Stimulated activated CD4-positive, alpha-beta T cell treated with anti-CD3 and anti-CD28 coated beads, Interleukin-2, amount 100 ng/mL, for 24 hours (primary cell): ENCODE measurements at places on chromosomes 2 and 18.

DNA sequence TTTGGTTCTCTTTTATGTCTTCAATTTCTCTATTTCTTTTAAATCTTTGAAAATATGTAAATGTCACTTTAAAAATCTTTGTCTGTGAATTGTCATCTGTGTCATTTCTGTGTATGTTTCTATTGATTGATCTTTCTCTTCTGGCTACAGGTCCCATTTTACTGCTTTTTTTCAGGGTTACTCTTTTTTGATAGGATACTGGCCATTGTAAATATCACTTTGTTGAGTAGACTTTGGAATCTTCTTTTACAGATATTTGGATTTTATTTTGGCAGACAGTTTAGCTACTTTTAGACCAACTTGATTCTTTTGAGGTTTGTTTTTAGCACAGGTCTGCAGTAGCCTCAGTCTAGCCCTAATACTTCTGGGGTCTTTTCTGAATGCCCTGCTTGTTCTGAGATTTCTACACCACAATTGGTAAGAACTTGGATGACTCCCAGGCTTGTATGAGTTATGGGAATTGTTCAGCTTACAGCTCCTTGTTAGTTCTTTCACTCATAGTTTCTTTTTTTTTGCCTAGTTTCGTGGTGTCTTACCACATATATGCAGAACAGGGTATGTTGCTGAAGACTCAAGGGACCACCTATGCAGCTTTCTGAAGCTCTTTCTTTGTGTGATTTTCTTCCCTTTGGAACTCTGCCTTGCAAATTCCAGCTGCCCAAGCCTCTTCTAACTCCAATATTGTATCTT lies 122.2 kb downstream of the QPCT start:
- DNase-seq: no peak

GRCh38 chr2:70888923-70889715 lies 46.6 kb upstream of the ATP6V1B1 start:
- no peak for DNase-seq

GRCh38 chr2:70757360-70757759 lies 10.6 kb downstream of the ADD2 start:
- DNase-seq: no peak

DNA sequence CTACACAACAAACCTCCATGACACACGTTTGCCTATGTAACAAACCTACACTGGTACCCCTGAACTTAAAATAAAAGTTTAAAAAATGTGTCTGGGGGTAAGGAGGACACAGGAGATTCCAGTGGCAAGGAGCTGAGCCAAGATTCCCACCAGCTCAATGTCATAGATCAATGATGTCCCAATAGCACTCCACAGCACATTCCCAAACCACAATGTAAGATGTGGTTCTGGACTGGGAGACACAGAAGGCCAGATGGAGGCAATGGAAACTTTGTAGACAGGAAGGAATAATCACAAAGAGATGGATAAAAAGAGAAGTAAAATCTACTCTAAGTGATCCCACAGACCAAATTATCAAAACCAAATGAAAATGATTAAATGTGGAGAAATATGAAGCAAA lies 312.4 kb upstream of the SOX11 start:
- no peak for DNase-seq

DNA sequence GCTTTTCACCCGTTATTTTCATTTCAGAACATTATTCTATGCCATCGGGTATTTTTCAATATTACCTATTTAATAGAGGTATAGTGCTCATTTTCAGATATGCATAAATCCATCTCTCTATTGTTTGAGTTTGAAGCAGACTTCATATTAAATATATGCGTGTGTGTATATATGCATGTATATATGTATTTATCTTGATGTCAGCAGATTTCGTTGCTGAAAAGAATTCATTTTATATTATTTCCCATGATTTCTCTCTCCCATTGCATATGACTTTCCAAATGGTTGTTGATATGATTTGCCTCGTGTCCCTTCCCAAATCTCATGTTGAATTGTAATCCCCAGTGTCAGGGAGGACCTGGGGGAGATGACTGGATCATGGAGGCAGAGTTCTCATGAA lies 28.6 kb upstream of the COPS8 start:
- DNase-seq: no peak

GRCh38 chr2:188410504-188411235 lies 119.0 kb downstream of the GULP1 start:
- no peak for DNase-seq

DNA sequence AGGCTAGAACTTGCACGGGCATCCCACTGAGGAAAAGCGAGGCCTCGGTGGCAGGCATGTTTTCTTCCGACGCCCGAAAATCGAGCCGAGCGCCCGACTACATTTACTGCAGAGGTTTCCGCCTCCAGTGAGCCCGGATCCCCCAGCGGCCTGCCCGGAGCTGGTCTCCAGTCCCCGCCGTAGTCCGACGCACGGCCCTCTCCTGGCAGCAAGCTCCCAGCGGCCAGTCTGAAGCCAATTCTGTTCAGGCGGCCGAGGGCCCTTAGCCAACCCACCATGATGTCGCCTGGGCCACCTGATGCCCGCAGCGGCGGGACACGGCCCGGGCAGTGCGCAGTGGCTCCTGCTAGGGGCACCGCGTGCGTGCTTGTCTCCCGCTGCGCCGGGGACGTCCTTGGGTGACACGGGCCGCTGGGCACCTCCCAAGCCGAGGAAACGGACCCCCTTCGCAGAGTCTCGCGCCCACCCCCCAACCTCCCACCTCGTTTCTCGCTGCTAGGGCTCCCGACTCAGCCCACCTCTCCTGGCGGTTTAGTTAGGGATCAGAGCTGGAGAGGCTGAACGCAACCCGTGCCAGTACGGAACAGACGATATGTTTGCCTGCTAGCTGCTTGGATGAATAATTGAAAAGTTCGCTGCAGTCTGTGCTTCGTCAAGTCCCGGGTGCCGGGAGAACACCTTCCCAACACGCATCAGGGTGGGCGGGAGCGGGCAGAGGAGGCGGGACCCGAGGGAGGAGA lies 5.3 kb downstream of the ONECUT2 start:
- DNase-seq: no peak

GRCh38 chr18:46706968-46707367 lies 49.9 kb downstream of the ST8SIA5 start:
- DNase-seq: no peak

DNA sequence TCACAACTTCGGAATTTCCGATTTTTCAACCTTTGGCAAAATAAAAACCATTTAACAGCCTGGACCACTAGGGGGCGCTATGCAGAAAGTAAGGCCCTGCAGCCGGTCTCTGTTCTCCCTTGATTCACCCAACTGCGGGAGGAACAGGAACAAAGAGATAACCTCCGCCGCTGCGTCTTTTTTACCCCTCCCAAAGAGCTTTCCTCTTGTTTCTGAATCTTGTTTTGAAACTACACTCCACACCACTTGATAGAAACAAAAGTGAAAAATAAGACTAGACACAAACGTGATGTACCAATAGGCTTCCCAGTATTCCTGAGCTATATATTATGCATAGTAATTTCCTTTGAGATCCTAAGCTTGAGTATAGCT lies 231.2 kb downstream of the MYO3B start:
- DNase-seq: peak; percentile 79
